Kidney capillary endothelial cell (primary cell): ENCODE measurements at places on chromosomes 1 and 21.

DNA sequence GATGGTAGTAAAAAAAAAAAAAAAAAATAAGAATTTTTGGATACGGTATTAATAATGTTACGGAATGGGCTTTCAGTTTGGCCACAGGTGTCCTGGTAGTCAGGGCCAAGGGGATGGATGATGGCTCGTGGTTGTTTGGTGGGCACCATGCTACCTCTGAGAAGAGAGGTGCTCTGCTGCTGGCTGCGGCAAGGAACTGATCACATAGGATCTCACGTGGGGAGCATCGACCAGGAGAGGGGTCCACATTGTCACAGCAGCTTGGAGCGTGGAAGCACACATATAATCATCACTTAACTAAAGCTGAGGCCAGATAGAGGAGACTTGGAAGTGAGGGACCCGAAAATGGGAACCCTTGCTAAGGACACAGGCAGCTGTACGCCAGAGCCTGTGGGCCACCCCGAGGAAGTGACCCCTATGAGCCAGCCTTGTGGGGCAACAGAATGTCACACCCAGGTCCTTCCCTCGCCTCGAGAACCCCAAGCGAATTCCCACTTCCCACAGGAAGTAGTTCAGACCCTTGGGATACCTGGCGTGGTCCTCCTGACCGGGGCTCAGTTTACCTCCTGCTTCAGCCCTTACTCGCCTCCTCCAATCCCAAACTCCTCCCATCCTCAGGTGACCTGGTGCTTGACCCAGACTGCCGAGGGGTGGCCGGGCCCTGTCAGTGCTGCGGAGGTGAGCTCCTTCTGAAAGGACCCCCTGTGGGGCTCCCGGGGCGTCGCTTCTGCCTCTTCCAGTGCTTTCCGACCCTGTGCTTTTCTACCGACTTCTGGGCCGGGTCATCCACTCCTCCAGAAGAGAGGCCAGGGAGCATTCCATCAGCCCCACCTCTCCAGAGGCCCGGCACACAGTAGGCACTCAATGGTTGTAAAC, 222.0 kb downstream of the CAMTA1 start:
- DNase-seq: no peak

GRCh38 chr1:48187969-48188563, 34.5 kb upstream of the SLC5A9 start:
- no peak for DNase-seq

DNA sequence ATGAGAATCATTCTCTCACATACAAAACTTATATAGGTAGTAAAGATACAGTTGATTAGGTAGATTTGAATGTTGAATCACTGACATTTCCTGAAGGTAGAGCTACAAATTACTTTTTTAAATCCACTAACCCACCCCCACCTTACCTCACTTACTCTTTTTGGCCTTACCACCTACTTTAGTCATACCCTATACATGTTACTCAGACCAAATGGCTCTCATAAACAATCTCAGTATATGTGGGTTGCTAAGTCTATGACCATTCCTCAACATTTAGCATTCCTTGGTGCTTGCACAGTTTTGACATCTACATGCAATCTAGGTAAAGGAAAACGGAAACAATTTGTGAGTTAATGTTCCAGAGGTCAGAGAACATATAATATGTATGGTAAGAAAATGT, 26.3 kb downstream of the SYDE2 start:
- DNase-seq: no peak

- no peak for DNase-seq
Measured at GRCh38 chr1:23135268-23135667, 33.4 kb downstream of the LUZP1 start.

GRCh38 chr21:14452031-14452726, 69.2 kb upstream of the HSPA13 start:
- DNase-seq: no peak

- no peak for DNase-seq
Measured at GRCh38 chr1:159030877-159031447, 21.3 kb downstream of the IFI16 start.

GRCh38 chr1:11526071-11526895, 47.3 kb downstream of the DISP3 start:
- no peak for DNase-seq

- DNase-seq: no peak
Measured at GRCh38 chr1:203517426-203518110, 23.6 kb downstream of the OPTC start.

DNA sequence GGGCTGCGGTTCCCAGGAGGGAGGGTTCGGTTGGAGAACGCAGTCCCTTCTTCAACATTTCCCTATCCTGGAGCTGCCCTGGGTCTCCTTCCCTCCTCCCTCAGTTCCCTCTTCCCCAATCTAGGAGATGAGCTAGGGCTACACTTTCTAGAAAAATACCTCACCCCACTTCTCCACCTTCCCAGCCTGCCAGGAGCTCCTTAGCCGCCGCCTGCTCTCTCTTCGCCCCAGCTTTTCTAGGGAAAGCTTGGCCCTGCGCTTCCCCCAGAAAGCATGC, 488 bp upstream of the ADAMTS1 start:
- no peak for DNase-seq

GRCh38 chr1:77316966-77317365, 35.1 kb downstream of the AK5 start:
- DNase-seq: no peak

DNA sequence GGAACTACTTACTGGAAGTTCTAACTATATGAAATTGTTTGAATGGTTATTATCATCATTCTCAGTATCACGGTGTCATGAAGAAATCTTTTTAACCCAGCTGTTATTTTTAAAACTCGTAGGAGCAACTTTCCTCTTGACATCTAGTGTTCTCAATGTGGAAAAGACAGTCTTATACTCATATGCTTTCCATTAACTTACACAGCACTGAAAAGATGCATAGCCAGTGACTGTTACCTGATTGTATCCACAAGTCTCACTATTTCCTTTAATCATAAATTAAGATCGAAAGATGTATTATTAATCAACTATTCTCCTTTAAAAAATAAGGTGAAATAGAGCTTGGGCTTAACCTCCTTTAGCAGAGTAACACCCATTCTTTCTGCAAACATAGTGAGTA, 59.7 kb upstream of the TNFSF4 start:
- no peak for DNase-seq

DNA sequence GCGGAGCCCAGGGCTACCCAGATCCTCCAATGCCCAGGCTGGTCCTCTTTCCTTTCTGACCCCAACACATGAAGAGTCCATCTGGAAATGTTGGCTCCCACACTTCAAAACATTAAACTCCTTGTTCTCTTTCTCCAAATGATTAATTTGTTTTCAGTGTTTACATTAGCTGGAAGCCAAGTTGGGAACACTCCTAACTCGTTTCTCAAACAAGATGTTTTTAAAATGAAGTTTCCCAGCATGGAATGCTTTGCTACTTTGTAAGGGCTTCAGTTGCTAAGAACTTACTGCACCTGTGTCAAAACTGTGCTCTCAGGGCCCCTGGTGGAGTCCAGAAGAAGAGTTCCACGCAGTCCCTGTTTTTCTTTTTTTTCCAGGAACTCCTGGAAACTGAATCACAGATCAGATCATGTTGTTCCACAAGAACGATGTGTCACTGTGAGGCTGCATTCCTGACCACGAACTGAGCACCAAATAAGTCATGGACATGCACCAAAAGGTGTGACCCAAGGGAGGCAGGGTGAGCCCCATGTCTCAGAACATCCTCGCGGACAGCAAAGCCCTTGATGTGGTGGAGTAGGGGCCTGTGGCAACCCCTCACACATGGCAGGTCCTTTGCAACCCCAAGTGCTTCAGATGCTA, 257.3 kb downstream of the KCNJ6 start:
- DNase-seq: peak; percentile 84

DNA sequence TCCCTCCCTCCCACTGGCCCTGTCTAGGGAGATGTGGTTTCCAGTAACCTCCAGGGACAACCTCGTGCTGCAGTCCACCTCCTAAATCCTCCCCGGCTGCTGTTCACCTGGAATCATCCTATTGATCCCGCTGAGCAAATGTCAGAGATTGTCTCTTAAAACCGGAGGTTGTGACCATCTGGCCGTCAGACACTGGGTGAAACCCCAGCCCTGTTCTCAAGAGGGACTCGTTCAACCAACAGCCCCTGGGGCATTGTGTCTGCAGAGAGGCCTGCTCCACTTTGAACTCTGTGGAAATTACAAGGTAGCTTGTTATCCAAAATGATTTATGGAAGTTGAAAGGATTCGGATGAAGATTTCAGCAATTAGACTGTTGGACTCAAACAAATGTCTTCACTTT, 498.0 kb downstream of the MATN1 start:
- DNase-seq: no peak

DNA sequence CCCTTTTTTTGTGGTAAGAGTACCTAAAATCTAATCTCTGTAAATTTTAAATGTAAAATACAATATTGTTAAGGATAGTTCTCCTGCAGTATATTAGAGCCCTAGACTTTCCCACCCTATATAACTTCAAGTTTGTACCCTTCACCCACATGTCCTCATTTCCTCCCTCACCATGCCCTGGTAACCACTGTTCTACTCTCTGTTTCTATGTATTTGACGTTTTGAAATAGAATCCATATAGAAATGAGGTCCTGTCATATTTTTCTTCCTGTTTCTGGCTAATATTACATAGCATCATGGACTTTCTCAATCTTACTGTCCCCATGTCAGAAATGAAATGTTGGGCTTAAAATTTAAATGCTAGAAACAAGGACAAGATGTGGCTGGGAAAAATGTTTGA, 24.8 kb downstream of the GBP7 start:
- DNase-seq: no peak

DNA sequence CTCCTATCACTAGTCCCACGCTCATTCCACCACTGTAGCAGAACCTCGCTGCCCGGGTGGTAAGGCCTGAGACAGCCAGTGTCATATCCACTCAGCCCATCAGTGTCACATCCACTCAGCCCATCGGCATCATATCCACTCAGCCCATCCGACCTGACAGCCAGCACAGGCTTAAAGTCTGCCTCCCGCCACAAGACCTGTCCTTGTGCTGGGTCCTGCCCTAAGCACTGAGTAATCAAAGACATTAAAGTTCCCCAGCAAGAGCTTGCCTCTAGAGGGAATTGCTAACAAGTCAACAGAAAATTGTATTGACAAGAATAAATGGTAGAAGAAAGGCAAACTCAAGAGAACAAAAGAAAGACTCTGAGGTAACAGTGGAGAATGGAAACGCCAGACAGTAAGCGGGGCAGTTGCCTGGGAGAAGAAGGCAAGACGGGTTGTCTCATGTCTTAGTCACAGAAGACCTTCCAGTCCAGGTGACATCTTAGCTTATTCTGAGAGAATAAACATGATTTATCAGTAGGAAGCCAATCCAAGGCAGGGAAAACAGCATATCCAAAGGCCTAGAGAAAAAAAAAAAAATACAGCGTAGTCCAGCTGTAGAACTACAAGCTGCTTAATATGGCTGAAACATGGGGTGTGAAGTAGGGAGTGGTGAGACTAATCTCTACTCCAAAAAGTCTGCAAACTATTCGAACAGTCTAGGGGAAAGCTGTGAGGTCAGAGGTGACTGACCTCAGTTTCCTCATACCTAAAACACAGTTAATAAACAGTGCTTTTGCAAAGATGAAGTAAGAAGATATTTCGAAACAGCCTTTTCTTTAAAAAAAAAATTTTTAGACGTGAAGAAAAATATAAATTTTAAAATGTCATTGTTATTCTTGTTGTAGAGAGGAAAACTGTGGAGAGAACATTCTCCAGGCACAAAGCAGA, 1.1 kb downstream of the ITLN1 start:
- DNase-seq: no peak
